ENCODE measurements at places on chromosomes 6 and 20. TPM values are rescaled to one million over a fixed set of nuclear protein-coding genes. Genes with fewer than 3 reads are reported as not detected.

DNA sequence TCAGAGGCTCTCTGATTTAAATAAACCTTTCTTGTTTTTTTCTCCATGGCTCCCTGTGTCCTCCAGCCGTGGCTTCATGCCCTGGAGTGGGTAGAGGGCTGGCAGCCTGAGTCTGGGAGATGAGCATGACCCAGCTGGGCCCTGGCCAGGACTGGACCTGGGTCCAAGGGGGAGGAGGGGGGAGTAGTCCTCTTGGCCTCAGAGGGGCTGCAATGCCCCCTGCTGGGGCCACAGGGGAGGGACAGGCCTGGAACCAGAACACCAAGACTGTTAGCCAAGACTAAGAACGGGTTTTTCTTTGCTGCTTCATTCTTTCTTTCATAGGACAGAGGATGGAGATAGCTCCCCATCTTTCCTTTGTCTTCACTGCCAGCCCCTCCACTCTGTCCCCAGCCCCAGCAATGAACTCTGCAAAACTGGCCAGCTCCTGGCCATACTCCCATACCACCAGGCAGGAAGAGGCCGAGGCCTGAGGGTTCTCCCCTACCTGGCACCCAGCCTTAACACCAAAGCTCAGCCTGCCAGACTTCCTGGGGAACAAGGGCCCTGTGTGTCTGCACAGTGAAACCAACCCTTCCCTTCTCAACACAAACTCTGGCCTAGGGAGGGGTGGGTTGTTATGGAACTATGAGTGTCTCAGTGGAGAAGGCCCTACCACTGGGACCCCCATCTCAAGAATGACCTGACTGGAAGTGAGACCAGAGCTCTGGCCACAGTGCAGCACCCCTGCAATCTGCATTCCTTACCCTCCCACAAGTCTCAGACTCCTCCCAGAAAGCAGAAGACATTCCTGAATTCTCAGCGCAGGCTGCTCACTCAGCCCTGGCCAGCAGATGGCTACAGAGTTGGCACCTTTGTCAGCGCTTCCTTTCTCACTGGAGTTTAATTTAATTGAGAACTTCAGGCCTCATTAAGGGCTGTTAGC is 11.0 kb downstream of the SLC29A1 start:
- H3K27ac ChIP-seq, result peak overlapping the region; percentile 62
- H3K4me3 ChIP-seq, result no peak overlapping the region
- peaks cover 6% of the 10 kb centered on the region for H3K4me1 ChIP-seq
- H3K36me3 ChIP-seq, result peaks cover 49% of the 10 kb centered on the region

The SLC22A7 gene
- total RNA-seq, result not detected

GRCh38 chr6:92139601-92140000 is 1279.8 kb downstream of the EPHA7 start:
- no peaks in the 10 kb centered on the region for H3K27me3 ChIP-seq
- no peaks in the 10 kb centered on the region for H3K36me3 ChIP-seq
- H3K4me3 ChIP-seq, result no peak overlapping the region
- no peak for ATAC-seq
- H3K27ac ChIP-seq, result no peak overlapping the region

The RAB22A gene
- 12.8 TPM for total RNA-seq

DNA sequence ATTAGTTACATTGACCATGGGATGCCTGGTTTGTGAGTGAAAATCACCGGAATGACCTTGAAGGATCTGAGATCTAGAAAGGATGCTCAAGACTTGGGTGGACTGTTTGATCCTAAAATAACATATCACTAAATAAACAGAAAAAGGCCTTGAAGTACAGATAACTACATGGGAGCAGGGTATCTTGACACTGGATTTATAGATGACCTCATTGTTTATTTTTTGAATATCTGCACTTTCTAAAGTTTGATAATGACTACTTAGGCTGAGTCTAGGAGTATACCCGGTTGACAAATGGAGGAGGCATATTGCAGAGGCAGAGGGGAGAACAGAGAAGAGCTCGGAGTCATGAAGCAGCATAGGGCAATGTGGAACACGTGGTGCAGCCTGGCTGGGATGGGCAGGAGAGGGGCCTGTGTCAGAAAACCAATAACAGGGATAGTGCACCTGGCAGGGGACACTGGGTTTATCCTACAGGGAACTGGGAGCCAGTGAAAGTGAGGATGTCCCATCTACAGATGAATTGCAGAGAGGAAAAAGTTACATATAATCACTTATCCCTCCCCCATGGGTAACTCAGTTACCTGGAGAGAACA is 50.3 kb downstream of the PLAGL1 start:
- H3K27me3 ChIP-seq, result no peaks in the 10 kb centered on the region
- no peak overlapping the region for H3K27ac ChIP-seq
- no peak for ATAC-seq

The GMPR gene
- total RNA-seq, result not detected

- H3K27me3 ChIP-seq, result peaks cover 15% of the 10 kb centered on the region
- no peak for ATAC-seq
- no peak overlapping the region for H3K4me3 ChIP-seq
- H3K36me3 ChIP-seq, result no peaks in the 10 kb centered on the region
- no peak overlapping the region for H3K27ac ChIP-seq
These were observed 12.7 kb upstream of the SMOC2 start for GRCh38 chr6:168428052-168428826.

The SMLR1 gene
- not detected for total RNA-seq

DNA sequence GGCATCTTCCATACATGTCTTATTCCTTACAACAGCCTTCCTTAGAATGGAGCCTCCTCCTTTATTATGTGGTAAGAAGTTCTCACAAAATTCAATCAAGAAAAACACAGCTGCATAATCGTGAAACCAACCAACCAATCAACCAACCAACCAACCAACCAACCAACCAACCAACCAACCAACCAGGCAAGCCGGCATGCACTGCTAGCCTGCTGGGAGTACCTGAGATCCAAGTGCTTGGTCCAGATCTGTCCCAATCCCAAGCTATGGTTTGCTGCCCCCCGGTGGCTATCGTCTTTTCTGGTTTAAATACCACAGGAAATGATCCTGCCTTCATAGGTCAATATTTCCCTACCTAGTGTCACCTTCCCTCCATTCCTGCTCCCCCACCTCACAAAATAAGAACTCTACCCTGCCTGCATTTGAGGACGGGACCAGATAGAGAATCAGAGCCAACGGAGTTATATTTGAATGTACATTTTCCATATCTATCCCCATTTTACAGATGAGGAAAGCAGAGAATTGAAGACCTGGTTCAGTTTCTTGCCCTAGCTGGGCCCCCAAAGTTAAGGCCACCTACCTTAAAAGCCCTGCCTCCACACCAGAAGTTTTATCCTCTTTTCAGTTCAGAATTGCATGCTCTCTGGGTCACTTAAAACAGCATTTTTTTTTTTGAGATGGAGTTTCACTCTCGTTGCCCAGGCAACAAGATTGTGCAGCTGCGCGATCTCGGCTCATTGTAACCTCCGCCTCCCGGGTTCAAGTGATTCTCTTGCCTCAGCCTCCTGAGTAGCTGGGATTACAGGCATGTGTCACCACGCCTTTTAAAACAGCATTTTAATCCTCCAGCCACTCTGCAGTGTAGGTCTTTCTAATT is 27.1 kb downstream of the RAB44 start:
- H3K4me1 ChIP-seq, result peaks cover 25% of the 10 kb centered on the region
- ATAC-seq, result peak; percentile 37
- no peaks in the 10 kb centered on the region for H3K36me3 ChIP-seq
- H3K27me3 ChIP-seq, result no peaks in the 10 kb centered on the region

GRCh38 chr20:35598899-35599775 is 16.5 kb upstream of the SPAG4 start:
- H3K27me3 ChIP-seq, result peaks cover 12% of the 10 kb centered on the region
- no peak overlapping the region for H3K4me3 ChIP-seq
- no peak overlapping the region for H3K27ac ChIP-seq
- ATAC-seq, result no peak

- no peaks in the 10 kb centered on the region for H3K27me3 ChIP-seq
- peaks cover 98% of the 10 kb centered on the region for H3K36me3 ChIP-seq
- no peak overlapping the region for H3K4me3 ChIP-seq
- no peaks in the 10 kb centered on the region for H3K4me1 ChIP-seq
- no peak overlapping the region for H3K27ac ChIP-seq
- ATAC-seq, result peak; percentile 24
These were observed 103.7 kb downstream of the REV3L start for GRCh38 chr6:111379302-111379701.

DNA sequence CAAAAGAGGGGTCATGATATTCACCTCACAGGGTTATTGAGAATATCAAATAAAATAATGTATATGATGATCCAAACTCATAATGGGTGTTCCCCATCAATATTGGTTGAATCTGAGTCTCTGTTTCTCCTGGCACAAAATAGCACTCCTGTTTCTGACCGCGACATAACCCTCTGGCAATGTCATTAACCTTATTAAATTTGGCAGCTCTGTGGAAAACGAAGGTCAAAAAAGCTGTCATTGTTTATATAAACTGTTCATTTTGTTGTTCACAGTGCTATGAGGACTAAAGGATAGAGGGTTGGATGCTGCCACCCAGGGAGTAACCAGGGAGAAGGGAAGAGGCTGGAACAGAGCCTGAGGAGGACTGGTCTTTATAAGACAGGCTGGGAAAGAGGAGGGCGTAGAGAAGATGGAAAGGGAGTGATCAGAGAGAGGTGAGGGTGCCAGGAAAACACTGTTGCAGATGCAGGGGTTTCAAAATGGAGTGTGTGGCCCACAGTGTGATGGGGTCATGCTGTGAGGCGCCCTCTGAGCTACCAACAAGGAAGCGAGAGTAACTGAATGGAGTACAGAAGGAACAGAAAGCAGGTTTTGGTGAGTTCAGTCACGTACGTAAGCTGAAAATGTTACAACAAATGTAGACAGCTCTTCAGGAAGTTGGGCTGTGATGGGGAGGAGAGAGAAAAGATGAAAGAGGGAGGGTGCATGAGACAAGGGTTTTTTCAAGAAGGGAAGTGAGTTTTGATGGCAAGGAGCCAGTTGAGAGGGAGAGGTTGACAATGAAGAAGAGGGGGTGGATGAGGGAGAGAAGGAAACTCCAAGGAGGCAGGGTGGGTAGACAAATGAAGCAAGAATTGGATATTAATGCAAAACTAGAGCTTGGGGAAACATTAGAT is 251.6 kb upstream of the TAB2 start:
- H3K4me3 ChIP-seq, result peak overlapping the region; percentile 72
- ATAC-seq, result peak; percentile 88
- H3K4me1 ChIP-seq, result peaks cover 32% of the 10 kb centered on the region
- H3K27me3 ChIP-seq, result no peaks in the 10 kb centered on the region

- peaks cover 9% of the 10 kb centered on the region for H3K4me1 ChIP-seq
- H3K27me3 ChIP-seq, result no peaks in the 10 kb centered on the region
- no peak overlapping the region for H3K27ac ChIP-seq
- ATAC-seq, result no peak
- no peaks in the 10 kb centered on the region for H3K36me3 ChIP-seq
These were observed 31.4 kb downstream of the SNPH start for GRCh38 chr20:1297486-1297885.

GRCh38 chr20:3102575-3103368 is 18.2 kb upstream of the AVP start:
- H3K4me3 ChIP-seq, result no peak overlapping the region
- peak; percentile 5 for ATAC-seq
- no peak overlapping the region for H3K27ac ChIP-seq
- peaks cover 16% of the 10 kb centered on the region for H3K4me1 ChIP-seq
- H3K27me3 ChIP-seq, result no peaks in the 10 kb centered on the region
- H3K36me3 ChIP-seq, result no peaks in the 10 kb centered on the region

The PNLDC1 gene
- 0.74 TPM for total RNA-seq

DNA sequence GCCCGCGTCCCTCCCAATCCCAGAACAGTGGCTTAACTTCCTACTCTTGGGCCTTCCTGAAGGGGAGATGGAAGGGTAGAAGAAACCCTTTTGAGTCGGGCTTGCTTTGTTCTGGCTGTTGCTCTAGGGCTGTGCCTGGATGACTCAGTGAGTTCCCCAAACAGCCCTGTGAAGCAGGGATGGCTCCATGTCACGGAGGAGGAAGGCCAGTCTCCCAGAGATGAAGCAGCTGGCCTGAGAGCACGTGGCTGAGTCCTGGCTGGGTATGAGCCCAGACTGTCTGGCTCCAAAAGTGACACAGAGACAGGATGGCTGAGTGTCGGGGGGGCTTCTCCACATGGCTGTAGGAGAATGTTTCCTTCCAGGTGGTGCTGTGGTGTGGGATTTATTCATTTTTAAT is 4.6 kb downstream of the SYTL3 start:
- ATAC-seq, result no peak
- peaks cover 33% of the 10 kb centered on the region for H3K4me1 ChIP-seq
- peak overlapping the region; percentile 95 for H3K27ac ChIP-seq
- peaks cover 100% of the 10 kb centered on the region for H3K36me3 ChIP-seq
- no peaks in the 10 kb centered on the region for H3K27me3 ChIP-seq

DNA sequence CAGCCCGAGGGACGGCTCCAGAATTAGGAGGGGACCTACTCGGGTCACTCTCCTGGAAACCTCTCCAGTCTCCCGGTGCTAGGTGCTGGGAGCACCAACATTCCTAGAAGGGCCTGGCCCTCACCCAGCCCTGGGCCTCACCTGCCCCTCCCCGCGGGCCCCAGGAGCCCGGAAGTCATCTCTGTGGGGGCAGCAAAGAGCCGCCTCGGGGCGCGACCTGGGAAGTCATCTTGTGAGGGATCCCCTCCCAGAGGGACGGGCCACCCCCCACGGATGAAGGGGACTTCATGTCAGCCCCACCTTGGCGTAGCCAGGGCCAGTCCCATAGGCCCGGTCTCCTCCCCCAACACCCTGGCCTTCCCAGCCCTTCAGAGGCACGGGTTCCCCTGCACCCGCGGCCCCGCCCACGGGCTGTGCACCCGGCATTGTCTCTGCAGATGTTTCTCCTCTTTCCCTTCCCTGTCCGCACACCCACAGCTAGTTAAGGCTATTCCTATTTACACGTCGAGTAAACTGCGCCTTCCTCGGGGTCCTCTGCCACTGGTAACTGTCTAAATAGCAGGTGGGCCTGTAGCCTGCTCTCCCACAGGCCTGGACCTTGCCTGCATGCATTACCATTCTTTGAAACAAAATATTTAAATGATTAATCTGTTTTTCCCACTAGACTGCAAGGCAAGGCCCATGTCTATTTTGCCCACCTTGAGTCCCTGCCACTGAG is 896 bp upstream of the RNASET2 start:
- no peaks in the 10 kb centered on the region for H3K27me3 ChIP-seq
- peaks cover 42% of the 10 kb centered on the region for H3K4me1 ChIP-seq

GRCh38 chr6:16498237-16498636 is 259.9 kb downstream of the GMPR start:
- ATAC-seq, result peak; percentile 79
- H3K4me1 ChIP-seq, result peaks cover 30% of the 10 kb centered on the region
- no peak overlapping the region for H3K27ac ChIP-seq

DNA sequence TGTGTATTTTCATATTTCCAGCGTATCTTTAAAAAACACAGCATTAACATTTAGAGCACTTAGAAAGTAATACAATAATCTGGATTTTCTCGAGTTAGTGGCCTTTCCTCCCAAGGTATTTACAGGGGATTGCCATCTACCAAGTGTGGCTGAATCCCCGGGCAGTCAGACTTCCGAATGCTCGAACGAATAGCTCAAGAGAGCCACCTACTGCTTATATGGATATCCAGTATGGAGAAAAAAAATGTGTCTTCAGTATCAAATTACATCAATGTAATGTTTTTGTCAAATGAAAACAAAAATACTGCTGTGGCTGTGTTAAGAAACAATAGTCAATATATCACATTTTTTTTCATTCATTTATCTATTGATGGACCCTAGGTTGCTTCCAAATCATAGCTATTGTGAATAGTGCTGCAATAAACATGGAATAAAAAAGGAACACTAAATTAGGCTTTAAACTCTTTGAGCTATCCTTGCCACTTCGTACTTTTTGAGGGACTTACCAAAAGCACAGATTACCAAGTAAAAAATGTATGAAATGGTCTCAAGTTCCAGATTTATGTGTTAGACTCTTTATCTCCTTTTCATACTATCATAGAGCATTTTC is 654.5 kb upstream of the PTCHD4 start:
- no peaks in the 10 kb centered on the region for H3K27me3 ChIP-seq
- no peaks in the 10 kb centered on the region for H3K36me3 ChIP-seq
- H3K4me1 ChIP-seq, result no peaks in the 10 kb centered on the region
- no peak overlapping the region for H3K4me3 ChIP-seq
- no peak for ATAC-seq
- H3K27ac ChIP-seq, result no peak overlapping the region

All from activated T-helper 17 cell treated with anti-CD3 and anti-CD28 coated beads, Interleukin-2, amount 50 U/mL, for 72 hours (primary cell).